Astrocyte of the cerebellum (primary cell): ENCODE measurements at places on chromosomes 7 and 10.

- DNase-seq = no peak
These were observed 162.5 kb upstream of the CELF2 start for GRCh38 chr10:10855151-10855581.

DNA sequence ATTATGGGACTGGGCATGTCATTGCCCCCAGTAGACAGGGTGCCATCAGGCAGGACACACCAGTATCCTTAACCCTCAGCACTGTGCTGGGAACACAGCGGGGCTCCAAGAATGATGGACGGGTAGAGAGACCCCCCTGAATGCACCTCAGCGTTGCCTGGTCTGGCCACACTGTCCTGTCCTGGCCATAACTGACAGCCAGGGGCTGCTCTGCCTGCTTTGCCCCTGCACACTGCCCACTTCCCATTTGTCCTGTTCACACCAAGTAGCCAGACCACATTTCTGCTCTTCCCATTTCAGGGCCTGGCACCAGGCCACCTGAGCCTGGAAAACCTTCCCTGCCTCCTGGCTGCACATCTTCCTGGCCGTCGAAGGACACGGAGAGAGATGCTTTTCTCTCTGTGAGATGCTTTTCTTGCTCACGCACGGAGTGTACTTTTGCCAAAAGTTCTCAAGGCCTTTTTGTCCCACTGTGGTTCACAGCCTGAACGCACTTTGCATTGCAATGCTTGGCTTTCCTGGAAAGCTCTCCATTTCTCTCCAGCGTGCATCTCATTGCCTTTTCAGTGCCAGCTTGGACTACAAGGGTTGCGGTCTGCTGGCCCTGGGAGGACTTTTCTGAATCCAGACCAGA lies 131.0 kb upstream of the EEPD1 start:
- DNase-seq = peak; percentile 27

DNA sequence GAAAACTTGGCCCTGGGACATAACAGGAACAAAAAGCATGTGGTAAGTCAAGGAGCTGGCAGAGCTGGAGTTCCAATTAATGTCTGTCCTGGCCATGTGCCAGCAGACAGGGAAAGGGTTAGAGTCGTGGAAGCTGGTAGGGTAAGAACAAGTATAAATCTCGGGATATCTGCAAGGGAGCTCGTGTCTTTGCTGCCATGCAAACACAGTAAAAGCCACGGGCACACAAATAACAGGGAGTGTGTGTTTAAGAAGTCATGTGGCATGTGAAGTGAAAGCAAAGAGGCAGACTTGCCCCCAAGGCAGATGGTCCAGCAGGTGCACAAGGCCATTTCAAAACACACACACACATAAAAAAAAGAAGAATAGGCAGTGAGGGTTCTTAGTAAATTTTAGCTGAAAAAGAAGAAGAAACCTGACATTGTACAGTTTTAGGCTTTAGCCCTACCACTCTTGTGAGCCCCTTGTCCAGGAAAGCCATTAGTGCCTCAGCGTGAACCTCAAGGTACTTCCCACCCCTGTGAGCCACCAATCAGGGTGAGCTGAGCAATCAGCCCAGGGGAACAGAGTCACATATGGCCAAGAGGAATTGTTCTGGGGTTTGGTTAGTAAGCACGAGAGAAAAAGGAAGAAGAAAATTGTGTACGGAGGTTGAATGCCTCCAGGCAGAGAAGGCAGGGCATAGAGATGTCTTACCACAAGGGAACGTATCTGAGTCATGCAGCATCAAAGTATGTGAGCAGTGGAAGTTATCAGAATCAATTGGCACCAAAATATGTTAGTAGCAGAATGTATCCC lies 32.8 kb upstream of the ARHGAP12 start:
- no peak for DNase-seq

DNA sequence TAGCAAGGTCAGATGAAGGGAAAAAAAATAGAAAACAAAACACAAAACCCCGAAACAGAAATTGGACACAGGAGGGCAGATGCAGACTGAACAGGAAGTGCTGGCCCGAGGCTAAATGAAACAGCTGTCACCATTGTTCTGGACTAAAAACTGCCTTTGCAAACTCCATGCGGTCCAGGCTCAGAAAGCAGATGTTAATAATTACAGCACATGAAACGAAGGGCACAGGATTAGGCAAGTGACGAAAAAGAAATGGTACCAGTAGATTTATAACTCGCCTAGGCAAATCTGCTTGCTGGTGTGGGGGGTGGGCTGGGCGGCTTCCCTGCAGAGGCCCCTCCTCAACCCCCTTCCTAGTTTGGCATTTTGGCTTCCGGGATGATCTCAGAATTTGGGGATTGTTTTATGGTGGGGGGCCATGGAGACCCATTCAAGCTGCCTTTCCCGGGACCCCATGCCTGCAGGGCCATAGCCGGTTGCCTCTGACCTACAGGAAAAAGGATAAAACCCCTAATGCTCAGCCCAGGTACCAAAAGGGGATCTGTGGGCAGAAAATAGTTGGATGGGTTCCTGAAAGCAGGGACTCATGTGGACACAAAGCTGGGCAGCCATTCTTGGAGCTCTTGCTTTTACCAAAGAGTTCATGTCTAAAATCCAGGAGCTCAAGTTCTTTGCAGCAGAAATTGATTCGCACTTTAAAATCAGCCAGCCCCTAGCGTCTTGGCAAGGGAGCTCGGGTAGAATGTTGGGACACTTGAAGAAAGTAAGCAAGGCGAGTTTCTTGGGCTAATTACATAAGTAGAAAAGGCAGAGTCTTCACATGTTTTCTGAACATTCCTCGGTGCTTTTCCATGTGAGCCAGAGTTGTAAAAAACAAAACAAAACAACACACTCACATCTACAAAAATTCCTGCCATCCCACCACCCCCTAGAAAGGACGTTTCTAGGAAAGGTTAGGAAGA lies 39.0 kb upstream of the EMX2 start:
- no peak for DNase-seq

- DNase-seq = no peak
These were observed 55.7 kb upstream of the ZRANB1 start for GRCh38 chr10:124886195-124886594.

DNA sequence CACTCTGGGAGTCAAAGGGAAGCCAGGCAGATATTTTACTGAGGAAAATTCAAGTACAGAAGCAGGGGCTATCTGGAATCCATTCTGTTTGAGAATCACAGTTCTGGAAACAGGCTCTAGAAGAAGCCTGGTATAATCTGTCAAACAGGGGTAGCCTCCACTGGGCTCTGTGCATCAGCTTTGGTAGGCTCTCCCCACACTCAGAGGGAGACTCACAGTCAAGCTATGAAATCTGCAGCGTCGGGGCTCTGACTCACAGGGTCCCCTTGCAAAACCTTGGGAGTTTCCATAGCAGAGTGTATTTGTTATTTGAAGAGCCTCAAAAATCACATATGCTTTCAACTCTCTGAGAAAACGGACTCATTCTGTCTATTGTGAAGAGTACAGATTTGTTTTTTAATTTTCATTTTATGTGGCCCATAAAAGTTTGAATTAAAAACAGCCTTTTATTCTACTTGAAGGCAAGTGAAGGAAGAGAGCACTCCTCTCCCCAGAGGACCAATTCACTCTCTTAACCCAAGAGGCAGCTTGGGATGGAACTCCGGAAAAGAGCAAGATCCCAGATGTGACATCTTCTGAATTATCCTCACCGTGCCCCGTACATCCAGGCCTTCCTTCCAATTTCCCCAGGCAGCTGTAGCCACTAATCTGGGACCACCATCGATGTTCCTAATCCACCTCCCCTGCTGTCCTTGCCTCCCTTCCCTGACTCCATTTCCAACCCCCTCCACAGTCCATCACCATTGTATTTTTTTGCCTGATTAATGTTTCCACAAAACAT lies 590.9 kb upstream of the MGMT start:
- no peak for DNase-seq

DNA sequence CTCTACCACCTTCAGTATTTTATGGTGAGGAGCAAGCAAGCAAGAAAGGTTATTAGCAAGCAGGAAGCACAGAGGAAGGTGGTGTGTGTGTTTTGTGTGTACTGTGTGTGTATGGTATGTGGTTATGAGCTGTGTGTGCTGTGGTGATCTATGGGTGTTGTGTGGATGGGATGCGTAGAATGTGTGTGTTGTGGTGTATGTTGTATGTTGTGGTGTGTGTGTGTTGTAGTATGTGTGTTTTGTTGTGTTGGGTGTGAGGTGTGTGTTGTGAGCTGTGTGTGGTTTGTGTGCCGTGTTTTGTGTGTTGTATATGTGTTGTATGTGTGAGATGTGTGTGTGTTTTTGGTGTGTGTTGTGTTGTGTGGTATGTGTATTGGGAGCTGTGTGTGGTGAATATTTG lies 16.8 kb upstream of the IGFBP3 start:
- DNase-seq = no peak

DNA sequence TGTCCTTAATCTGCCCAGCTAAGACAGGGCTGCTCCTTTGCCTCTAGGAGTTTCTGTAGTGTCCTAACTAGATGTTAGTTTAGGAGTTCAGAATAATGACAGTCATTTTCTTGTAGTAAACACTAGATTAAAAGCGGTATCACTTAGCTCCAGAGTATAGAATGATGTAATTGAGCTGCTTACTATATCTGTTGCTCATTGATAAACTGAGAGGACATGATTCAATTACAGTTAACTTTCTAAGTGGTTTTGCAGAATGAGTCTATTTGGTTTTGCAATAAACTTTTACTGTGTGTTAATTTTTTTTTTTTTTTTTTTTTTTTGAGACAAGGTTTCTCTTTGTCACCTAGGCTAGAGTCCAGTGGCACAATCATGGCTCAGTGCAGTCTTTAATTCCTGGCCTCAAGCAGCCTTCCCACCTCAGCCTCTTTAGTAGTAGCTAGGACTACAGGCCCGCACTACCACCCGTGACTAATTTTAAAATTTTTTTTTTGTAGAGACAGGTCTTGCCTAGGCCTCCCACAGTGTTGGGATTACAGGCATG lies 1.8 kb downstream of the STMP1 start:
- DNase-seq = no peak

DNA sequence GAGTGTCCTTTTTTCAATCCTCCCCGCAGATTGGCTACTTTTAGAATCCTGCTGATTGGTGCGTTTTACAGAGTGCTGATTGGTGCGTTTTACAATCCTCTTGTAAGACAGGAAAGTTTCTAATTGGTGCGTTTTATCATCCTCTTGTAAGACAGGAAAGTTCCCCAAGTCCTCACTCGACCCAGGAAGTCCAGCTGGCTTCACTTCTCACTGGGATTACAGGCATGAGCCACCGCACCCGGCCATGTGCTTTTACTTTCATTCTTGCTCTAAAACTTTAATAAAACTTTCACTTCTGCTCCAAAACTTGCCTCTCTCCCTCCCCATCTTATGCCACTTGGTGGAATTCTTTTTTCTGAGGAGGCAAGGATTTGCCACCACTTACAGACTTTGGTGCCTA lies 17.0 kb upstream of the WAPL start:
- DNase-seq = no peak

DNA sequence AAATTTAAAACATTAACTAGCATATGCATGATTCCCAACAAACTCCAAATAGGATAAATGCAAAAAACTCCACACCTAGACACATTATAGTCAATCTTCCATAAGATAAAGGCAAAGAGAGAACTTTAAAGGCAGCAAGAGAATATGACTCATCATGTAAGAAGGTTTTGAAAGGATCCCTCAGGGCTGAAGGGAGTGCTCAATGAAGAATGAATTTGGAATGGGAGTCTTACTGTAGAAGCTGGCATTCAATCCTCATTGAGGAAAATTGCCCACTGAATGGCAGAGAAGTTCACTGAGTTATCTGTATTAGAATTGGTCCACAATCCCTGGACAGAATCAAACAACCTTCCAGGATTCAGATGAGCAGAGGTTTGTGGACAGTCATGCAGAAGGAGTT lies 26.1 kb upstream of the ZNF365 start:
- no peak for DNase-seq

DNA sequence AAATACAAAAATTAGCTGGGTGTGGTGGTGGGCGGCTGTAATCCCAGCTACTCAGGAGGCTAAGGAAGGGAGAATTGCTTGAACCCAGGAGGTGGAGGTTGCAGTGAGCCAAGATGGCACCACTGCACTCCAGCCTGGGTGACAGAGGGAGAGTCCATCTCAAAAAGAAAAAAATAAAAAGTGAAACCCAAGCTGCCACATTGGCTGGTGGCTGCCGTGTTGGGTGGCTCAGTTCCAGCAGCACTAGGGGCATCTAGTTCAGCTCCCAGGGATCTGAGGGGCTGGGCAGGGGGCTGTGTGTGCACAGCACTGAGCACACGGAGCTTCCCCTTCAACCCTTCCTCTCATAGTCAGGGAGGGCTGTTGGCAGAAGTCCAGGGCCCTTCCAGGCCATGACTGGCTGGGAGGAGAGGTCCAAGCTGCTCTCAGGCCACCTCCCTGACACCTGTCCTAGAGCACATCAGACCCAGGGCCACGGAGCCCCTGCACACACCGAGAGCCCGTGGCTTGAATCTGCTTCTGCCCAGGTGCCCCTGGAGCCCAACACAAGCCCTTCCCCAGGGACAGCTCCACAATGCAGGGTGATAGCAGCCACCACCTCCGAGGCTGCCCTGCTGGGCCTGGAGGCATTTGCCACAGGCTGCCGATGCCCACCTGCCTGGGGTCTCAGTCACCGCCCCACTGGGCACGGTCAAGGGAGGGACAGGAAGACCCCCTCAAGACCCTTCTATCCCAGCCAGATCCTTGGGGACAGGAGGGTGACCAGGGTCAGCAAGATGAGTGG lies 47.3 kb downstream of the YKT6 start:
- no peak for DNase-seq

DNA sequence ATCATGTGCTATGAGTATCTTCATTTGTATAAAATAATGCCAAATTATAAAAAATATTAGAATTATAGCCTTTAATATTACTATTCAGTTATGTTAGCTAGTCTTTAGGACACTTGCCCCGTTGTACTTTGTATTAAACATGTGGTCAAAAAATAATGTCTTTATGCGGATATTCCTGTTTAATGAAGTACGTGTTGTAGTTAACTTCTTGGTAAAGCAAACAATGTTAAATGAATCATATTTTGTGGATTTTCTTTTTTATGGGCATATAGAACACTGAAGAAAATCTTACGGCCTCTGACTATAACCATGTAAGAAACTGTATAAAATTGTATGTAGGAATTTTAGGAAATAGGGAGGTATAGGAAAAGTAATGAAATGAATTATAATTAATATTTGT lies 14.3 kb downstream of the GLCCI1 start:
- no peak for DNase-seq

DNA sequence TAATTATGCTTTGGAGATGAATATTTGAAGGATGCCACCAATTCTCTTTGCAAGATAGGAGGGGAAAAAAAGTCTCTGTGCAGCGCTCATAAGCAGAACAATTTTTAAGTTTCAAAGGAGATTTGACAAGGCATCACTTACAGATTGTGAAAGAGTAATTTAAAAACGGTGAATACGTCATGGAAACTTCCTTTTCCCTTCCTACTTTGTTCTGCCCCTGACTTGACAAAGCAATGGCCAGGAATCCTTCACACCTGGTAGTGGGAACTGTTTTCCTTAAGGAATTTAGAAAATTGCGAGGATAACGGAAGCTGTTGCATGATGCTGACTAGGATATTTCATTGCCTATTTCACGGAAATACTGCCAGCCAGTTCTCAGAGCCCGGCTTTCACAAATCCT lies 16.7 kb downstream of the FAM107B start:
- DNase-seq = no peak

GRCh38 chr10:124379609-124380193 lies 39.0 kb downstream of the OAT start:
- no peak for DNase-seq
